ENCODE measurements at places on chromosomes 2 and 18.

GRCh38 chr18:40272630-40273231 lies 1682.3 kb upstream of the PIK3C3 start:
- DNase-seq, result no peak

GRCh38 chr2:149566652-149567051 lies 20.9 kb downstream of the MMADHC start:
- DNase-seq, result no peak

GRCh38 chr2:172516299-172516698 lies 39.6 kb upstream of the PDK1 start:
- DNase-seq, result no peak

GRCh38 chr2:220034426-220035130 lies 407.1 kb downstream of the SLC4A3 start:
- no peak for DNase-seq

- DNase-seq, result no peak
Measured at GRCh38 chr18:32530947-32531651, 60.4 kb upstream of the GAREM1 start.

DNA sequence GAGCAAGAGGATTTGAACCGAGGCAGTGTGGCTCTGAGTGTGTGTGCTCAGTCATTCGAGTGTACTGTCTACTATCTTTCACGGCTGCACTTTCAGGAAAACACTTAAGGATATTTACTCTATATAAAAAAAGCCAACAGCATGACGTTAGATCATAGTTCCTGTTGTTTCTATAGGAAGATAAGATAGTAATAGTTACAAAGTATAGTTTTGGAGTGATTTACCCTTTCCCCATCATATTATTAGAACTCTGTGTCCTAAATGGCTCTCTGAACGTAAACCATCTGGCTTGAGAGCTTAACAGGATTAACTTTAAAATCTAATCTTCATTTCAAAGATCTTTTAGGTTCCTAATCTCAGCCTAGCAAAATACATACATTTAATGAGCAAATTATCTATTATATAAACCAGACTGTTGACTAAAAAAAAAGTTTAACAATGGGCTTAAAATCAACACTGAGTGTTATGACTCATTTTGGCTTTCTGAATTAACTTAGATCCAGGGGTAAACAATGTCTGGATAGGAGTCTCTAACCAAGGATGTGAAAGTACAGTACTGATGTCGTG lies 150.3 kb upstream of the DNMT3A start:
- no peak for DNase-seq

DNA sequence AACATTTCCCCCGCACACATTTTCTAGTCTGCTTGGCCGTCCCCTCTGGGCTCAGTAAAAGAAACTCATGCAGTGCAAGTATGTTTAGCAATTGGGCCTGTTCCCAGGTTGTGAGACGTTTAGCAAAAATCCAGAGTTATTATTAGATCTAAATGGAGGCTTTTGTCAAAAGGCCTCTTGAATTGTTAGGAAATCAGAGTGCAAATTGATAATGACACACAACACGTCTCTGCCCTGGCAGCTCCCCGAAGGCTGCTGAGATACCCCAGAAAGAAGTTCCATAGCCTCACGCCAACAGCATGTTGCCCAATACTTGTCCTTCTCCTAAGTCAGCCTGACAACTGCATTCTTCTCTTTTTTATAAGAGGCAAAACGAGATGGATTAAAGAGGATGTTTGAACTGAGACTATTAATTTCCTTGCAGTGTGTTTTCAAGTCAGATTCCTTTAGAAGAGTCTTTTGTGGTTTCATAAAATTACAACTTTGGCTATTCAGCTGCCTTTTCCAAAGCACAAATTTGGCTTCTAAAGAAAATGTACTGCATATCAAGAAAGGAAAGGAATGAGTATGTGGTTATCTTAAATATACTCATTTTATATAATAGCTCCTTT lies 202.2 kb downstream of the TRIB2 start:
- DNase-seq, result no peak

DNA sequence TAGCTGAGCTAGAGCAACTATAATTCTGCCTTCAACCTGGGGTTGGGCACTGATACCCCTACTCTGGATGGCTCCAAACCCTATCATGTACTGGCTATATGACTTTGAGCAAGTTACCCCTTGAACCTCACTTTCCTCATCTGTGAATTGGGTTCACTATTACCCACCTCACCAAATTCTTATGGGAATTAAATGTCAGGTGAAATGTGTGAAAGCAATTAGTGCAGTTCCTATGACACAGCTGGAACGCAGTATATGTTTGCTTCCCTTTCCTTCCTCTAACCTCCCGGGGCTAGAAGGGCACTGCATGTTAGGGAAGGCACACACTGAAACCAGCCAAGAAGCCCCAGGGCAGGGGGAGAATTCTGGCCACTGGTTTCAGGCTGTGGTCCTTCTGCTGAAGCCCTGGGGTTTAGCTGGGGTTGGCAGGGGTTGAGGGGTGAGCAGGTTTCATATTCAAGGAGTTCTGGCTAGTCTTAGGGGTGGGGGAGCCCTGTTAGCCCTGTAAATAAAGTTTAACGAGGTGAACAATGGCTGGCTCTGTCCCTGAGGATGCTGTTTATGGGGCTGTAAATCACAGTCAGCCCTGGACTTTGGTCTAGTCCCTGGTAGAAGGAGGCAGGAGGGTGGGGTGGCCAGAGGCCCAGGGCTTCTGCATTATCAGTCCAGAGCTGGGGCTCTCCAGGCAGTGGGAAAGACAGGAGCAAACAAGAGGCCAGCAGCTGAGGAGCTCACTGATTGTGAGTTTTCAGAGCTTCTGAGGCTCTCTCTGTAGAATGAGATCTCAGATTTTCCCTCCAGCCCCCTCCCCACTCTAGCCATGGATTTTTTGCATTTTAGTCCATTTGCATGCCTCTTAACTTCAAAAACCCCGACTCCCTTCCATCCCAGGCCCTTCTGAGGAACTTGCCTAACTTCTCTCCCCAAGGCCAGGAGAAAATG lies 8.0 kb downstream of the PKDCC start:
- no peak for DNase-seq

GRCh38 chr18:25125680-25126079 lies 226.3 kb downstream of the ZNF521 start:
- no peak for DNase-seq
